ENCODE measurements at places on chromosomes 2 and 18. TPM values are rescaled to one million over a fixed set of nuclear protein-coding genes. Genes with fewer than 3 reads are reported as not detected.

The DUSP28 gene
- 4.0 TPM for total RNA-seq

The DIPK1C gene
- total RNA-seq, result not detected

The UGT1A8 gene
- total RNA-seq, result not detected

The DNAJC5G gene
- not detected for total RNA-seq

The CFAP53 gene
- 0.39 TPM for total RNA-seq

The UGT1A10 gene
- total RNA-seq, result not detected

The POLR1B gene
- total RNA-seq, result 12.7 TPM

The PDE1A gene
- total RNA-seq, result 15.3 TPM

The INHBB gene
- 0.32 TPM for total RNA-seq

The ZC3H15 gene
- 57.1 TPM for total RNA-seq

The IL1R1 gene
- total RNA-seq, result 30.5 TPM

The DTNA gene
- total RNA-seq, result 6.6 TPM

The FAM110C gene
- total RNA-seq, result 0.16 TPM

The ACKR3 gene
- total RNA-seq, result 2.1 TPM

The GREB1L gene
- total RNA-seq, result under 0.01 TPM

The FBXO15 gene
- not detected for total RNA-seq

Data from epithelial cell of alveolus of lung (primary cell).